ENCODE measurements at places on chromosomes 11 and 22.

DNA sequence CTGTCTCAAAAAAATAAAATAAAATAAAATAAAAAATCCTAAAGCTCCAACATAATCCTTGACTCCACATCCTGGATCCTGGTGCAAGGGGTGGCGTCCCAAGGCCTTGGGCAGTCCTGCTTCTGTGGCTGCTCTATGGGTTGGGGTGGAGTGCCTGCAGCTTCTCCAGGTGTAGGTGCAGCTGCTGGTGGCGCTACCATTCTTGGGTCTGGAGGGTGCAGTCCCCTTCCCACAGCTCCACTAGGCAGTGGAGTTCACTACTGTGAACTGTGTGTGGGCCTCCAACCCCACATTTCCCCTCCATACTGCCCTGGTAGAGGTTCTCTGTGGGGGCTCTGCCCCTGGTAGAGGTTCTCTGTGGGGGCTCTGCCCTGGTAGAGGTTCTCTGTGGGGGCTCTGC is 6.9 kb upstream of the TBC1D22A start:
- DNase-seq, result no peak

DNA sequence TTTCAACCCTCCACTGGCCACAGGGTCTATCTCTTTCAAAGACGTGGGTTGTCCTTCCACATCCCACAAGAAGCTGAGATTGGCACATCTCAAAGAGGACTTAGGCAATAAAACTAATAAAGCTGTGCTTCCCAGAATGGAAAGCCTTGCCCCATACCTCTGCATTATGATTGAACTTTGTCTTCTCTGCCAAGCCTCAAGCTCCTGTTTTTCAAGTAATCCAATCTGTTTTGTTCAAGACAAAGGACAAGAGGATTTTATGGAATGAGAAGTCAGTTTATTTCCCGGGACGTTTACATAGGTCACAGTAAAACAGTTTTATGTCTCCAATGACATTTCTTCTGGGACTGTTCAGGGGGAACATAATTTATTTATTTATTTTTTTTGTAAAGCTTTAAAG is 108.4 kb downstream of the GALNT18 start:
- no peak for DNase-seq

DNA sequence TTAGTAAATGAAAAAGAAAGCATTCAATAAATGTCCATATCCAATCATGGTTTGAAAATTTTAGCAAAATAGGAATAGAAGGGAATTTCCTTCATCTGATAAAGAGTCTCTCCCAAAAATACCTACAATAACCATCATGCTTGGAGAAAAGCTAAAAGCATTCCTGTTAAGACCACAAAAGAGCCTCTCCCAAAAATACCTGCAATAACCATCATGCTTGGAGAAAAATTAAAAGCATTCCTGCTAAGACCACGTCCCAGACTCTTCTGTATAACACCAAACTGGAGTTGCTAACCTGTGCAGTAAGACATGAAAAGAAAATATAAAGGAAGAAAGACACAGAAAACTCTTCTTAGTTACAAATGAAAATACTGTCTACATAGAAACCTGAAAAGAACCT is 69.4 kb downstream of the LINC01488 start:
- DNase-seq, result no peak

GRCh38 chr11:57427727-57428082 is 784 bp upstream of the SLC43A3 start:
- no peak for DNase-seq
